ENCODE measurements at places on chromosomes 1 and 21. TPM values are rescaled to one million over a fixed set of nuclear protein-coding genes. Genes with fewer than 3 reads are reported as not detected.

Gene DIO1
- not detected for total RNA-seq

Gene BSND
- not detected for total RNA-seq

Gene AVPR1B
- total RNA-seq, result not detected

Gene FAM177B
- not detected for total RNA-seq

Gene EXTL1
- total RNA-seq, result not detected

Gene CHAF1B
- 2.3 TPM for total RNA-seq

Gene TRAF5
- total RNA-seq, result 19.7 TPM

Gene MYOG
- total RNA-seq, result not detected

Gene ZSWIM5
- 0.04 TPM for total RNA-seq

Gene HSD3B1
- not detected for total RNA-seq

Gene KIAA1614
- total RNA-seq, result not detected

Gene TSPEAR
- total RNA-seq, result not detected

Gene ADAMTS5
- total RNA-seq, result not detected

Gene OLIG1
- total RNA-seq, result not detected

Gene FALEC
- not detected for total RNA-seq

Gene B3GALT5
- total RNA-seq, result not detected

Gene C1orf94
- total RNA-seq, result not detected

Gene F13B
- total RNA-seq, result not detected

Gene BTBD19
- total RNA-seq, result 0.75 TPM

Gene PLA2G2C
- total RNA-seq, result not detected

Gene INSRR
- total RNA-seq, result not detected

Gene TRIM63
- total RNA-seq, result not detected

Gene C8B
- total RNA-seq, result not detected
